ENCODE measurements at places on chromosomes 3 and 15.
A peak's percentile ranks its signal among the peaks of the same experiment; 100 is the strongest.

GRCh38 chr15:40471808-40472150 is 995 bp downstream of the CHST14 start:
- no peak for DNase-seq

DNA sequence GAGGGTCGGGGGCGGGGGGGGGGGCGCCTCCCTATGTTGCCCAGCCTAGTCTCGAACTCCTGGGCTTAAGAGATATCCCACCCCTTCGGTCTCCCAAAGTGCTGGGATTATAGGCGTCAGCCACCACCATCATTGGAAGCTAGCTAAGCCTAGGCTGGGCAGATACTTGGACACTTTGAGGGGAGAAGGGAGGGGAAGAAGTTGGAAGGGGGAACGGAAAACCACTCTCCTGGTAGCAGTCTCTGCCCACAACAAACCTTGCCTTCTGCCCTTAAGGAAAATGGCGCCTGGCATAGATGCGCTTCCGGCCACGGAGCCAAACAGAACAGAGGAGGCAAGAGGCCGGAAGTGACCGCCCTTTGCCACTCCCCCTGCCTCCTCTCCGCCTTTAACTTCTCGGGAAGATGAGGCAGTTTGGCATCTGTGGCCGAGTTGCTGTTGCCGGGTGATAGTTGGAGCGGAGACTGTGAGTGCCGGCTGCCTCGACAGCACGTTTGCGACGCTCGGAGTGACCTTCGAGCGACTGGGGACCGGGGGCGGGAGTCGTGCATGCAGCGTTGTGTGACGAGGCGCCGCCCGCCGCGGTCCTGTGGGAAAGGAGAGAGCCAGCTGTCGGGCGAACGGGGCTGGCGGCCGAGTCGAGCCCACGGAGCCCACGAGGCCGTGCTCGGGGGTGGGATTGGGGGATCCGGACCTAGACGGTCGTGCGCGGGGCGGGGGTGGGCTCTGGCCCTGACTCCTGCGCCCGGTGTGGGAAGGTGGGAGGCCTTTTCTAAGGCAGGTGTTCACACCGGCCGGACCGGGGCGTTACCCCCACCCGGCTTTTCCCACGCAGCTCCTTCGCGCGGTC is at the start of gene MFN1:
MFN1 (plus strand) TSS at position 365 of the 850 bp plus-strand sequence. CDS start 1,143 bp downstream, outside the sequence.
- DNase-seq = peak; percentile 95

DNA sequence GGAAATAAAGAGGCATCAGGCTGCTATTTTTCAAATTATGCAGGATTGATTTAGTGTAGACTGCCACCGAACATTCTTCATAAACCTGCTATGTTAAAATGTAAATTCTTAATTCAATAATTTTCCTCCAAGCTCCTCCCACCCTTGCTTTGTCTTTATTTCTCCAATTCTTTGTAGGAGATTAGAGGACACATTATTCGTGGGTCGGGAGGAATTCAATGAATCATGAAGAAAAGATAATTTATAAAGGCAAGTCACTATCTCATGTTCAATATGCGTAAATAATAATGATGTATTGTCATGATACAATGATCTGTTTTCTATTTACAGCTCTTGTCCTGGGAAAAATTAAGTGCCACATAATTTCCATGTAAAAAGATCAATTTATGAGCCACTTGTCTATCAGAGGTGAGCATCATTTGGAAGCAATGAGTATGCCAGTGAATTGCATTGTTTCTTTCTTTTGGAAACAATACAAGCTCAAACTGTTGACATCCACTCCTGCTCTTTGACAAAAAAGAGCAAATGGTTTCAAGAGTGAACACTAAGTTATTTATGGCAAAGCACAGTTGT is 148.0 kb upstream of the MITF start:
- DNase-seq = no peak

DNA sequence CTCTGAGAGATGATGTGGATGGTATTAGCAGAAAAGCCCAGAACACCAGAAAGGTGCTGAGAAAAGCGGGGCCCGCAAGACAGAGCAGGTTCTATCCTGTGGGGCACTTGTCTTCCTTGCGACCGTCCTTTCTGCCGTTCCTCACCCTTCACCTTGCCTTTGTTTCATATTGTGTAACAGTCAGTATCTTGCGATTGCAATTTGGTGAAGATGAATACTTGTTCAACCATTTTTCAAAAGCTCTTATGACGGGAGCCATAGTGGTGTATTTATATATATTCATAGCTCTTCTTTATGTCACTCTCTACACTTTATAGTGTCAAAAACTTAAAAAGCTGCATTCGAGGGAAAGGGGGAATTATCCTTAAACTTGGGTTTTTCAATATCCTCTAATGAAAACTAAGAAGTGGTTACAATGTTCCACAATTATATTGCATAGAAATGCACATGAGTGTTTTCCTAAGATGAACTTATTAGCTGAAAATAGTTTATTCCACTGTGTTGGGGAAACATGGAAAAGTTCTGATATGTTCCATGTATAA is 797 bp downstream of the MAP3K13 start:
- DNase-seq = no peak

DNA sequence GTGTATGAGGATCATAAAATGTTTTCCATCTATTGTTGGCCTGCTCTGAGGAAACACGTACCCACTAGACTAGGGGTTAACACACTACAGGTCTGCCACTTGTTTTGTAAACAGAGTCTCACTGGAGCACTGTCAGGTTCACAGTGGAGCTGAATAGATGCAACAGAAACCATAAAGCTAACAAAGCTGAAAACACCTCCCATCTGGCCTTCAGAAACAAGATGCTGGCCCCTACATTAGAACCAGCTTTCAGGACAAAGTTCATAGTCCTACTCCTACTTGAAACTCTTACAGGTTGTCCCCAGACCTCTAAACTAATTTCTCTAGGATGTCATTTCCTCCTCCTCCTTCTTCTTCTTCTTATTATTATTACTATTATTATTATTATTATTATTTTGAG is 42.3 kb downstream of the SNX4 start:
- no peak for DNase-seq

Measured in osteocyte (in vitro differentiated cells).